Sciatic nerve (tissue), 2 donors: ENCODE measurements at places on chromosomes 5 and 9.

DNA sequence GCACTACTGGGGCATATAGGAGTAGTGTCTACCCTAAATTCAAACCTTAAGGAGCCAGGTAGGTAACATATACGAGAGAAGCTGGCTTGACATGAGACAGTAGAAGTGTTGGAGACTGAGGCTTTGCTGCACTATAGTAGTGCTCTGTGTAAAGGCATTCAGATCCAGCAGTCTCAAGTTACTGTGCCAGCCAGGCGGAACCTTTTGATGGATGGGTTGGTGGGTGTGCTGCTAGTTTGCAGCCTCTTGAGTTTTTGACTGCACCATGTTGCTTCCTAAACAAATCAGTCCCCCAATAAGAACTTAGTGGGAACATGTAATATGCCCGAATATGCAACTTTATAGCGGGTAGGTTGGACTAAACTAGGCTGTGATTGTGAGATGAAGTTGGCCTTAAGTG, 1.5 kb downstream of the CLTA start:
- no peak for DNase-seq

GRCh38 chr9:118183576-118183975, 479.4 kb downstream of the TLR4 start:
- no peak for DNase-seq

DNA sequence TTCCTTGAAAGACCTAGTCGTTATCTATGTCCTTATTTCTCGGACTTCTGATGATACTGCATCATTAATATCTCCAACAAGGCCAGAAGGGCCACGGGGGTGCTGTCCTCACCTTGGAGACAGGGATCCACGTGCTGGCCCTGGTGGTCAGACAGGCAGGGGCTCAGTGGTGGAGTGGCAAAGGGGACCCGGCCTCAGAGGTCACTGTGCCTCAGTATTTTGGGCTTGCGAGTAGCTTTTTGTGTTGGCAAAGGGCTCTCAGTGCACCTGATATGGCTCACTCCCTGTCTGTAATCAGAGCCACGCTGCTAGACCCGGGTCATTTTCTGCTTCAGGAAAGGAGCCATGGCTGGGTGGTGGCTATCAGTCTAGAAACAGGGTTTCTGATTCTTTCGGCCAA, 135.1 kb downstream of the GADD45G start:
- no peak for DNase-seq

GRCh38 chr9:110126499-110126941, 81.4 kb downstream of the C9orf152 start:
- DNase-seq = no peak

DNA sequence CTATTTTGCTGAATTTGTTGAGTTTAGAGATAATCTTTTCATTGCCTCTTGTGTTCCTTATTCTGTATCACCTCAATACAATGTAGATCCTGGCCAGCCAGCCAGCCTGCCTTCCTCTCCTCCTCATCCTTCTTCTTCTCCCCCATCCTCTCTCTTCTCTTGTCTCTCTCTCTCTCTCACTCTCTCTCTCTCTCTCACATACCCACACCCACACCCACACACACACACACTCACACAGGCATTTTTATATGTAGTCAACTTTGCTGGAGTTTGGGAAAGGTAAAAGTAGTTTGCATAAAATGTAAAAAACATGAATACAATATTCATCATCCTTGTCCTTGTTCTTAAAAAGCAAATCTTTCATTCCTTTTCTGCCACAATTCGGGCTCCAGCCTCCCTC, 60.5 kb downstream of the ZFAND5 start:
- no peak for DNase-seq

- peak; percentile 35 for DNase-seq
These were observed 46.6 kb downstream of the SECISBP2 start for GRCh38 chr9:89364666-89365531.

DNA sequence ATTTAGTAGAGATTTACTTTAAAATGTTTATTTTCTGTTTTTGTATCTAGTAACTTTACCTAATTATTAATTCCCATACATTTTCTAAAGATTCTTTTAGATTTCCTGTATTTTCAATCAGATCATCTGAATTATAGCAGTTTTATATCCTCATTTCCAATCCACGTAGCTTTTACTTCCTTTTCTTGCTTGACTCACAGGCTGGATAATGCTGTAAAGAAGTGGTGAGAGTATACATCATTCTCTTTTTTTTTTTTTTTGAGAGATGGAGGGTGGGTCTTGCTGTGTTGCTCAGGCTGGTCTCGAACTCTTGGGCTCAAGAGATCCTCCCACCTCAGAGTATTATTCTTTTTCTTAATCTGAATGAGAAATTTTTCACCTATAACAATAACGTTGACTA, 11.2 kb upstream of the SETX start:
- no peak for DNase-seq

- no peak for DNase-seq
These were observed 55.1 kb downstream of the PTCH1 start for GRCh38 chr9:95461448-95462248.
